ENCODE measurements at places on chromosomes 7 and 10.

GRCh38 chr10:80184291-80184690 is 21.0 kb downstream of the ANXA11 start:
- H3K27ac ChIP-seq = no peak overlapping the region
- H3K27me3 ChIP-seq = no peaks in the 10 kb centered on the region
- DNase-seq = no peak
- no peak overlapping the region for H3K4me3 ChIP-seq

- H3K4me1 ChIP-seq = peaks cover 16% of the 10 kb centered on the region
- H3K27ac ChIP-seq = no peak overlapping the region
- no peak for DNase-seq
- H3K27me3 ChIP-seq = no peaks in the 10 kb centered on the region
- H3K4me3 ChIP-seq = no peak overlapping the region
Observed at GRCh38 chr7:133805426-133805825, 321.7 kb upstream of the LRGUK start.

DNA sequence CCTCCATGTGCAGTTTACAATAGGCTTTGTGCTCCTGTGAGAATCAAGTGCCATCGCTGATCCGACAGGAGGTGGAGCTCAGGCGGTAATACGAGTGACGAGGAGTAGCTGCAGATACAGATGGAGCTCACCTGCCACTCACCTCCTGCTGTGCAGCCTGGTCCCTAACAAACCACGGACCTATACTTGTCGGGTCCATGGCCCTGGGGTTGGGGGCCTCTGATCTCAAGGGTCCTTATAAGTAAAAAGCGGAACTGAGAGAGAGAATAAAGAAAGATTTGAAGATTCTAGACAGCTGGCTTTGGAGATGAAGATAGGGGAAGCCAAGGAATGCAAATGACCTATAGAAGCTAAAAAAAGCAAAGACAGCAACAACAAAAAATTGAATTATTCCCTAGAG is 130.6 kb downstream of the PLXDC2 start:
- DNase-seq = no peak
- H3K27ac ChIP-seq = no peak overlapping the region
- H3K27me3 ChIP-seq = no peaks in the 10 kb centered on the region

DNA sequence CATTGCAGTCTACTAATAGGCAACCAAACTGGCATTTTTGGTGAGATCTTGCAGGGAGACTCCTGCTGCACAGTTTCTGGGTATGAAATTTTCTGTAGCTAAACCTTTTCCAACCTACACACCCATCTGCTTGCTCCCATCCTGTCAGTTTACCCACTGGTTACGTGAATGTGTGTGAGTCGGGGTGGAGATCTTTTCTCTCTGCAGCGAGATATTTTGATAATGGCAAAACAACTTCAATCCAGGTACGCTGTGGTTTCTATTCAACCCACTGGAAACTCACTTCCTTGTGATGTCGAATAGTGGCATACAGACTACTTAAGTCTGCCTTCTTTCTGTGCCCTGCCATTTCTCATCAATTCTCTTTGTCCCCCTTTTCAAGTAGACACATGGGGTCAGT is 4.5 kb downstream of the PLEKHA1 start:
- no peak for DNase-seq
- no peak overlapping the region for H3K27ac ChIP-seq
- H3K27me3 ChIP-seq = no peaks in the 10 kb centered on the region
- H3K4me3 ChIP-seq = no peak overlapping the region
- peaks cover 59% of the 10 kb centered on the region for H3K4me1 ChIP-seq

DNA sequence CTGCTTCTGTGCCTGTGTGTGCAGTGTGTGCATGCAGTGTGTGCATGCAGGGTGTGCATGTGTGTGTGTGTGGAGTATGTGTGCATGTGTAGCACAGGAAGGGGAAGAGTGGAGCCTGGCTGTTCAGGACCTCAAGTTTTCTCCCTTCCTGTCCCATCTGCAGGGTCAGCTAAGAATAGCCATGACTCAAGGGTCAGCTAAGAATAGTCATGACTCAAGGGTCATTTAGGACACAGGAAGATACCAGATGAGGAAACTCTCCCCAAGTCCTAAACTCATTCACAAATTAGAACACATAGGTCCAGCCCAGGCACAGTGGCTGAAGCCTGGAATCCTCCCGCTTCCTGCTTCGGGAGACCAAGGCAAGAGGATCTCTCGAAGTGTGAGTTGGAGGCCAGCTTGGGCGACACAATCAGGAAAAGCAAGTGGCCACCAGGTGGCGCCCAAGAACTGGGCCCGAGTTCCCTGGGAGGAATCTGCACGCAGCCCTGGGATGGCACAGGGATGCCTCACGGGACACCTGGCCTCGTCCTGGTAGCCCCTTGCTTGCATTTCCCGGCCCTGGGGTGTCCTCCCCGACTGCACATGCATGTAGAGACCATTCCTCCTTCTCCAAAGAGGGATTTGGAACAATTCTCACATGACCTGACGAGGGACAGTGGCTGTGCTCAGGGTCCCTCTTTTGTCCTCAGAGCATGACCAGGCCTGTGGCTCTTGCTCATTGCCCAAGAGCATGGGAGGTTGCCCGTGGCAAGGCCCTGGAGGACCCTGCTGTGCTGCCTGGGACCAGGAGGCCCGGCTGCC is 21.4 kb upstream of the VOPP1 start:
- no peak overlapping the region for H3K4me3 ChIP-seq
- no peak overlapping the region for H3K27ac ChIP-seq
- H3K36me3 ChIP-seq = no peaks in the 10 kb centered on the region
- peak; percentile 38 for DNase-seq
- H3K27me3 ChIP-seq = peaks cover 10% of the 10 kb centered on the region

DNA sequence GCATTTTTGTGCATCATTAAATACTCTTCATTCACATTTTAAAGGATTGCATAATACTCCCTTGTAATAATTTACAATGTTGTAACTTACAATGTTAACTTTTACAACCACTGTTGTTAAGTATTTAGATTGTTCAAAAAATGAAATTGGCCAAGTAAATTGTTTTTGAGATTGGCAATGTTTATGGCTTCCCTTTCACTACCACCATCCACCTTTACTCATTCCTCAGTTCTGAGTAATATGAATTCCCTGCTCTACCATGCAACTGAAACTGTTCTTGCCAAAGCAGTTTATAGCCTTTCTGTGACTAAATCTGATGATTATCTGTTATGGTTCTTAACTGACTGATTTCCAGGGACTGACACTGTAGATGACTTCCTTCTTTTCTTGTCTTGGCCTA is 80.5 kb upstream of the TMEM106B start:
- no peak overlapping the region for H3K27ac ChIP-seq
- no peak for DNase-seq
- H3K36me3 ChIP-seq = no peaks in the 10 kb centered on the region

GRCh38 chr7:108146070-108146842 is 16.1 kb upstream of the LAMB4 start:
- H3K36me3 ChIP-seq = no peaks in the 10 kb centered on the region
- no peaks in the 10 kb centered on the region for H3K4me1 ChIP-seq
- H3K4me3 ChIP-seq = no peak overlapping the region
- H3K27me3 ChIP-seq = peaks cover 9% of the 10 kb centered on the region
- peak; percentile 72 for DNase-seq
- no peak overlapping the region for H3K27ac ChIP-seq

- H3K36me3 ChIP-seq = no peaks in the 10 kb centered on the region
- no peak overlapping the region for H3K4me3 ChIP-seq
- H3K27me3 ChIP-seq = no peaks in the 10 kb centered on the region
- H3K4me1 ChIP-seq = no peaks in the 10 kb centered on the region
Observed at GRCh38 chr10:105875050-105875449, 1234.0 kb downstream of the SORCS3 start.

DNA sequence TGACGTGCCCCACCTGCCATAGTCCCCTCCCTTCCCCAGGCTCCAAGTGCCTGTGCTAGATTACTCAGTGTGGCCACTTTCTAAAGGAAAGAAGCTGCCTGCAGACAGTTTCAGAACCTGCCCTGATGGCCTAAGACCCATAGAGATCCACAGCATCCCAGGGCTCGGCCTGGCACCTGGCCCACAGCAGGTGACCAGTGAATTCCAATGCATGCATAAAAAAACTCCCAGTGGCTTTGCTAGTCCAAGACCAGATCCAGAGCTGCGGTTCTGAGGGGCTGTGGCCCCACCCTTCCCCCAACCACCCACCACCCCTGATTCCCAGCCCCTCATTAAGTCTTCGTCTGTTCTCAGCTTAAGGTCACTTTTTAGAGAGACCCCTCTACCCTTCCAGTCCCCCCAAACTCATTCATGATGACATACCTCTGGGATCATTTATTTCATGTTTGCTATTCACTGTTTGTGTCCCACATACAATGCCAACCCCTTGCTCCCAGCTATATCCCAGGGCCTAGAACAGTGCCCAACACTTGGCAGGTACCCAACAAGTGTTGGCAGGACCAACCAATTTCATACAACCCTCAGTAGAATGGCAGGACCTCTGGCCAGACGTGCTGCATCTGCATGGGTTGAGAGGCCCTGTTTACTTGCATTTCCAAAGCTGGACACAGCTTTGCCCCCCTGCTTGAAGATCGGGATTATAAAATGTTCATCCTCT is 118.1 kb downstream of the RGS10 start:
- peaks cover 34% of the 10 kb centered on the region for H3K36me3 ChIP-seq
- no peak for DNase-seq
- H3K4me3 ChIP-seq = no peak overlapping the region
- H3K27ac ChIP-seq = no peak overlapping the region
- H3K27me3 ChIP-seq = no peaks in the 10 kb centered on the region

DNA sequence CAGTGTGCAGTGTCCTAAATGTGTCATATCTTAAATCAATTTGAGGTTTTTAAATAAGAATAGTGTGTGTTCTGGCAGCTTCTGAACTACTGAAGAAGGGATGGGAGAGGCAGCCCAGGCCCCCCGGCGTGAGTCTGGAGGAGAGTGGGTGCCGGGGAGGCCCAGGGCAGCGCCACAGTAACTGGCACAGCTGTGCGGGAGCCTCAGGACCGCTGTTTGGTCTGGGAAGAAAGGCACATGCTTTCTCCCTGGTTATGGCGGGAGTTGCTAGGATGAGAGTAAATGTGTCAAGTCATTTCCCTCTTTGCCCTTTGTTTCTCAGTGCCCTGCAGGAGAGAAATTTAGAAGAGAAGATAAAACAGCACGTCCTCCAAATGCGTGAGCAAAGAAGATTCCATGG is 31.9 kb upstream of the PWWP2B start:
- H3K4me3 ChIP-seq = no peak overlapping the region
- DNase-seq = no peak
- no peaks in the 10 kb centered on the region for H3K4me1 ChIP-seq
- no peaks in the 10 kb centered on the region for H3K27me3 ChIP-seq

DNA sequence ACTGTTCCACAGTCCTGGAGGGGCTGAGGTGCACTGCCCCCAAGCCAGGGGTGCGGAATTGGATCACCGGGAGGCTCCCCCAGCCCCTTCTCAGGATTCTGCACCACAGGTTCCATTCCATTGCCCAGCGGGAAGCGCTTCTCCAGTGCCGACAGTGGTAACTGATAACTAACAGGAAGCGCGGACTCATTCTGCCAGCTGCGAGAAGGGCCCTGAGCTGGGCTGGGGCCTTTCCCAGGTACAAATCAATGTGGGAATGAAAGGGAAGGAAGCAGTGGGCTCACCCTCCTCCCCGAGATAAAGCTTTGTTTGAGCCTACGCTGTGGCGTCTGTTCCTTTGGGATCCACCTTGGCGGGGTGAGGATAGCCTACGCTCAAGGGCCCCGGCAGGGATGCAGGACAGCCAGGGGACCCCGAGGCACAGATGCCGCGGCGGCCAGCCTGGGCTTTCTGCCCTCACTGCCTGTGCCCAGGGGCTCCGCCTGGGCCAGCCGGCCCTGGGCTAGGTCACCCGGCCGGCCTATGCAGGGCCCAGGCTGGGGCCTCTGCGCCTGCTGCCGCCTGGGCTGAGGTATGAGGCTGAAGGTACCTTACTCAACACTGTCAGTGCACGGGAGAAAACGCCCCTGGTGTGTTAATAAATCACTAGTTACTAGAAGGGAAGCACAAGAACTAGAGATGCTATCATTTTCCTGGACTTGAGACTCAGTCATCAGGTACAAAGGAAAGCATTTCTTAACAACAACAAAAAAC is 39.4 kb downstream of the EN2 start:
- no peak for DNase-seq
- no peak overlapping the region for H3K4me3 ChIP-seq
- no peaks in the 10 kb centered on the region for H3K36me3 ChIP-seq
- H3K27me3 ChIP-seq = peaks cover 5% of the 10 kb centered on the region
- no peak overlapping the region for H3K27ac ChIP-seq

DNA sequence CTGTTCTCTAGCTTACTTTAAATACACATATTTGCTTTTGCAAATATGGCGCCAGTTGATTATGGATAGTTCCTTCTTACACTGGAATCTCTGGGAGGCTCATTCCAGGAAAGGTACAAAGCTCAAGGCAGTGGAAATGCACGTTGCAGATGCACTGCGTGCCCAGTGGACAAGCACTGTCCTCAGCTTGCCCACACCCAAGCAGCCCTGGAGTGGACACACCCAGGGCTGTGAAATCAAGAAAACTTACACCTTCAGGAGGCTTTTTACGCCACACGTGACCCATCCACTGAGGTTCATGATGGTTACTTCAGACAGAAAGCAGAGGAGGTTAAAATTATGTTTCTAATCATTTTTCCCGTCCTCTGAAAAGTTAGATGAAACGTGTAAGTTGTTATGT is 248.5 kb downstream of the VTI1A start:
- peak overlapping the region; percentile 21 for H3K4me3 ChIP-seq
- H3K27ac ChIP-seq = peak overlapping the region; percentile 73
- no peaks in the 10 kb centered on the region for H3K36me3 ChIP-seq
- peaks cover 35% of the 10 kb centered on the region for H3K4me1 ChIP-seq

GRCh38 chr7:71015252-71015900 is 116.6 kb upstream of the GALNT17 start:
- no peak overlapping the region for H3K4me3 ChIP-seq
- H3K4me1 ChIP-seq = no peaks in the 10 kb centered on the region
- DNase-seq = no peak
- no peaks in the 10 kb centered on the region for H3K27me3 ChIP-seq
- no peak overlapping the region for H3K27ac ChIP-seq

GRCh38 chr7:129797214-129797789 is 155.5 kb downstream of the UBE2H start:
- no peak for DNase-seq
- H3K27me3 ChIP-seq = peaks cover 26% of the 10 kb centered on the region
- H3K36me3 ChIP-seq = no peaks in the 10 kb centered on the region
- H3K27ac ChIP-seq = no peak overlapping the region
- no peak overlapping the region for H3K4me3 ChIP-seq
- peaks cover 6% of the 10 kb centered on the region for H3K4me1 ChIP-seq

GRCh38 chr7:133827707-133828623 is 299.2 kb upstream of the LRGUK start:
- no peak overlapping the region for H3K4me3 ChIP-seq
- DNase-seq = no peak
- H3K4me1 ChIP-seq = peaks cover 10% of the 10 kb centered on the region
- no peaks in the 10 kb centered on the region for H3K36me3 ChIP-seq
- no peak overlapping the region for H3K27ac ChIP-seq

- no peak overlapping the region for H3K27ac ChIP-seq
- H3K4me3 ChIP-seq = no peak overlapping the region
- H3K36me3 ChIP-seq = no peaks in the 10 kb centered on the region
Observed at GRCh38 chr10:85961479-85962067, 405.0 kb downstream of the GRID1 start.

DNA sequence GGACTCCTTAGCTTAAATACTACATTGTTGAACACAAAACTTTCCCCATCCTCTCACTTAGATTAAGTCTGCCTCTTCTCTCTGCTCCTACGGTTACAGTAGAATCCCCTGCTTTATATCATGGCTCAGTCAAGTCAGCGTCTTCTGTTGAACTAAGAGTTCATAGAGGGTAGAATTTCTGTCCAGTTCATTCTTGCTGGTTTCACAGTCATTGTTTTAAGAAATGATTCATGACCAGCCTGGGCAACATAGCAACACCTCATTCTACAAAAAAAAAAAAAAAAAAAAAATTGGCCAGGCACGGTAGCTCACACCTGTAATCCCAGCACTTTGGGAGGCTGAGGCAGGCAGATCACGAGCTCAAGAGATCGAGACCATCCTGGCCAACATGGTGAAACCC is 3.7 kb upstream of the ZFYVE27 start:
- H3K27ac ChIP-seq = no peak overlapping the region
- no peaks in the 10 kb centered on the region for H3K36me3 ChIP-seq
- peaks cover 13% of the 10 kb centered on the region for H3K4me1 ChIP-seq
- DNase-seq = no peak

All from HepG2 (cell line).